ENCODE measurements at places on chromosomes 2 and 18.

DNA sequence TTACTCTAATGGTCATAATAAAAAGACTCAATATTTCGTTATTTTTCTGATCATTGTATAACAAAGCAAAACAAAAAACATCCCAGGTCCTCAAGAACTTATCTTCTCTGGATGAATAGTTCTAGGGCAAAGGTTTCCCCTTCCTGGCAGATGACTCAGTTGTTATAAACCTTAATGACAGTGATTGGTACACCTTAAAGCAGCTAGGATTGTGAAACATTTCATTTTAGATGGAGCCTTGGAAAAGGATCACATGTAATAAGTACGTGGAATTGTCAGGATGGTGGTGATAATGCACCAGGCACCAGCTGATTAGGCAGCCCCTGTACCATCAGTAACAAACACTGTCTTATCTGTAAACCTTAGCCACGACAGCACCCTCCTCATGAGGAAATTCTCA, 47.2 kb downstream of the MEP1B start:
- DNase-seq: no peak

- peak; percentile 19 for DNase-seq
These were observed 5.2 kb downstream of the TTC39C start for GRCh38 chr18:24019641-24020331.

DNA sequence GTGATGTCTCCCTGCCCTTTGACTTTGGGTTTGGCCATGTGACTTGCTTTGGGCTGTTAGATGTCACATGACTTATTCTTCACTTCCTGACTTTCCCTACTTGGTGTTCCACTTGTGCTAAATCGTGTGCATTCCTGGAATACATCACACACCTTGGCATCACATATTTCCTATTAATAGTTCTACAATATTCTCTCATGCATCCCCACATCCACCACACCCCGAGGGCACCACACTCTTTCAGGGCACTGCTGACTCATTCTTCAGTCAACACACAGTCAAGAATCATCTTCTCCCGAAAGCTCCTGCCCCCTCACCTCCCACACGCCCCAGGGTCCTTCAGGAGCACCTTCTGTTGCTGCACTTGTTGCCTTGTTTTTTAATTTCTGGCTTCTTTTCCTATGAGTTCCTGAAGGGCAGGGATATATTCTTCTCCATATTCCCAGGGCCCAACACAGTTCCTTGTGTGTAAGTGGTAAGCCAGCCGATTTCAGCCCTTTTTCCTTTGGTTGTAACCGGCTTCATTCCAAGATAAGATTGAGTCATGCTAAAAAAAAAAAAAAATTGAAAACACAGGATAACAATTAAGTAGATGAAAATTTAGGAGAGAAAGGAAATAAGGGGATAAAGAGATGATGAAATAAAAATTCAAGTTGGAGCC, 341.4 kb downstream of the SLC4A3 start:
- DNase-seq: no peak

DNA sequence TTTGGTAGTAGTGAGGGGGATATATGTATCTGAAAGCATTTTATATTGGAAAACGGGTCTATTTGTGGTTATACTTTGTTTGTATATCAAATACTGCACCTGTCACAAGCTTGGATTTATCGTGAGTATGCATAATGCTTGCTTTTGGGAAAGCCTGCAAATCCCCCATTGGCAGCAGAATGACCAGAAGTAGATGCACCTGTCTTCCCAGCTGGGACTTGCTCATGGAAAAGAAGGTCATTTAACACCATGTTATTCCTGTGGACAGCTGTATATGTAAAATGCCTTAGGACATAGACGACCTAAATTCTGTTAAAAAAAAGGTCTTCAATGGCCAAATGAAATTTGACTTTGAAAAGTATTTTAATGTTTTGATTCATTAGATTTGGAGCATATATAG, 599.4 kb downstream of the XIRP2 start:
- no peak for DNase-seq

DNA sequence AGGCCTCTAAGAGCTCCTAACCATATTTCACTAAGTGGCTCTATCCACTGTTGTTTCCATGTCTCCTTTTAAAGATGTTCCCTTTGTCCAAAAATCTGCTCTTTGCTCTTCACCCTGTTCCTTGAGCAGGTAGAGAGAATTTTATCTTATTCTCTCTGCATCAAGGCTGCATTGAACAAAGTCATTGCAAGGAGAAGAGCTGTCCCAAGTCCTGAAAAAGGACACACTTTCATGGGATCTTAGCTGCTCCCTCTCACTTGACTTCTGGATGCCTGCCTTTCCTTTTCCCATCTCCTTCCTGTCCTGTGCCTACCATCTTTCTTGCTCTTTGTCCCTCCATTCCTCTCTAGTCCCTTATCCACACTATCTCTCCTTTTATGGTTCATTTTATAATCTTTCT, 235.2 kb upstream of the THSD7B start:
- no peak for DNase-seq

DNA sequence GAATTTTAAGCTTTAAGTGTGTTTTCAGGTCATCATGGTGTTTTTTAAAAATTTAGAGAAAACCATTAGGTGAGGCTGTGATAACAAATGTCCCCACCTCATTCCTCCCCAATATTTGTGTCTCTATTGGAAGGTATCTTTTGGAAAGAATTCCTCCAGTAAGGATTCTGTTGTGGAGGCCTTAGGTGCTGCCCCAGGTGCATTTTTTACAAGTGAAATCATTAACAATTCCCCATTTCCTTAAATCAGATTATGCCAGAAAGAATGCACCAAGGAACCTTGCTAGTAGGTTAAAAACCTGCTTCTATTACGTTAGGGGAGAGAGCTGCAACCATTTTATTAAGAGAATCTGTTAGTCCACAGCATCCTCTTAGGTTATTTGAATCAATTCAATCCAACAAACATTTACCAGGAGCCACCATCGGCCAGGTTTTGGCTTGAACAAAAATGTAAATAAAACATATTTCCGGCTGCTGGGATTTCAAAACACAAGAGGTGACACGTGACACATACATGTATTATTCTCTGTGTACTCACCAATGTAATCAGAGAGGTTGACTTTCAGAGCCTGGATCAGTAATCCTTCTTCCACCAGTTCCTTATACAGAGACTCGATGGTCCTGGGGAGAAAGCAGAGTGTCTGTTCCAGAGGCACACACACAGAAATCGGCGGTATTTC, 112.5 kb upstream of the ASB18 start:
- no peak for DNase-seq

- DNase-seq: no peak
These were observed 479.7 kb downstream of the PARD3B start for GRCh38 chr2:205024822-205025518.

DNA sequence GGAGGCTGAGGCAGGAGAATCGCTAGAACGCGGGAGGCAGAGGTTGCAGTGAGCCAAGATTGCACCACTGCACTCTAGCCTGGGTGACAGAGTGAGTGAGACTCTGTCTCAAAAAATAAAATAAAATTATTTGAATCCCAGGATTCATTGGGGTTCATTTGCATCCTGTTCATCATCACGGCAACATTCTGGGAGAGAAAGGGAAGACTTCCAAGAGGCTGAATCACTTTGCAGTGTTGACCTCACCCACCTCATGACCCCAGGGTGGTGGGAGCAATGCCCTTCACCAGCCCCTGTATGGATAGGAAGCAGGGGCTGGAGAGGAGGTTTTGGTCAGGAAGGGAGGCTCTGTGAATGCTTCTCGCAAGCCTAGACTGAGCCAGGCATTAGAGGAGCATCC, 195.6 kb downstream of the CTIF start:
- no peak for DNase-seq

GRCh38 chr2:197145471-197146056, 165.0 kb downstream of the ANKRD44 start:
- DNase-seq: no peak

- no peak for DNase-seq
These were observed 15.8 kb downstream of the PTPN18 start for GRCh38 chr2:130371723-130372054.
